ENCODE measurements at places on chromosomes 2 and 18. TPM values are rescaled to one million over a fixed set of nuclear protein-coding genes. Genes with fewer than 3 reads are reported as not detected.

- no peak for DNase-seq
Measured at GRCh38 chr18:36504928-36505327, 207.4 kb downstream of the FHOD3 start.

- no peak for DNase-seq
Measured at GRCh38 chr2:70173520-70173919, 17.3 kb downstream of the C2orf42 start.

DNA sequence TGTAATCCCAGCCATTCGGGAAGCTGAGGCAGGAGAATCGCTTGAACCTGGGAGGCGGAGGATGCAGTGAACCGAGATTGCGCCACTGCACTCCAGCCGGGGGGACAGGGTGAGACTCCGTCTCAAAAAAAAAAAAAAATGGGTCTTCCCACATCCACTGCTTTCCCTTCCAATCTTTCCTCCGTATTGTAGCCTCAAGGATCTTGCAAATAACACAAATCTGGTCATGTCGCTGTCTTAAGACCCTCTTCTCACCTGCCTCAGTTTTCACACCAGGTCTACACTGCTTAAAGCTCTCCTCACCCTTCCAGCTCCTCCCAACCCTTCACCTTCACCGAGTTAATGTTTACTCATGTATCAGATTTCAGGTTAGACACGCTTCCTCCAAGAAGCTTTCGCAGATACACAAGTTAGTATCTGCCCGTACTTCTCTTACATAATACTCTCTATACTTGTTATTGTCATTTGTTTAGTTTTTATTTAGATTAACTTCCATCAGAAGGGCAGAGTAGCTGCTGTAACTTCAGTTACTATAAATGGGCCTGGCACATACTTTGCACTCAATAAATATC lies 1.5 kb downstream of the IER3IP1 start:
- peak; percentile 59 for DNase-seq

DNA sequence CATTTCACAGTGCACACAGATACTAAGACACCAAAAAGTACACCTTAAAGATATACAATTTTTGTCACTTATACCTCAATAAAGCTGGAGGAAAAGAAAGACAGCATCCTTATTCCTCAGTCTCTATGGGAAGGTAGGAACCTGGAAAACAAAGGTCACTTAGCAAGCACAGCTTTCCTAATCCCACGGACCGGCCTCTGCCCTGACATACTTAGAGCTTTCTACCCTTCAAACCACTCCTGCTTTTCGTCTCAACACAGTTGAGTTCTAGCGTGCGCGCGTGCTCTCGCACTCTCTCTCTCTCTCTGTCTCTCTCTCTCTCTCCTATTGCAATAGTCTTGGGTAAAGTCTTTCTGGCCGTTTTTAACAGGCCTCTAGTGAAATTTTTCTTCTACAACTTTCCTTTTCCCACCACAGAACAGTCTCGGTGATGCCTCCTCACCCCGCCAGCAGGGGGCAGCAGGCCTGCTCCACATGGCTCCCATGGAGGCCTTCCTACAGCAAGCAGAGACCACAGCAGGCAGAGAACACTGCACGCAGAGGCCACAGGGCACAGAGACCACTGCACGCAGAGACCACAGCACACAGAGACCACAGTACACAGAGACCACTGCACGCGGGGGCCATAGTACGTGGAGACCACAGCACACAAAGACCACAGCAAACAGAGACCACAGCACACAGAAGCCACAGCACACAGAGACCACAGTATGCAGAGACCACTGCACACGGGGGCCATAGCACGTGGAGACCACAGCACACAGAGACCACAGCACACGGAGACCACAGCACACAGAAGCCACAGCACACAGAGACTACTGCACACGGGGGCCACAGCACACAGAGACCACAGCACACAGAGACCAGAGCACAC lies 106.9 kb downstream of the FBXO15 start:
- DNase-seq = no peak

GRCh38 chr2:49582946-49583345 lies 428.6 kb upstream of the FSHR start:
- DNase-seq = no peak

- DNase-seq = no peak
Measured at GRCh38 chr2:136131961-136132824, 14.2 kb upstream of the CXCR4 start.

GRCh38 chr2:240685771-240686371 lies 3.2 kb upstream of the AQP12B start:
- DNase-seq = no peak

DNA sequence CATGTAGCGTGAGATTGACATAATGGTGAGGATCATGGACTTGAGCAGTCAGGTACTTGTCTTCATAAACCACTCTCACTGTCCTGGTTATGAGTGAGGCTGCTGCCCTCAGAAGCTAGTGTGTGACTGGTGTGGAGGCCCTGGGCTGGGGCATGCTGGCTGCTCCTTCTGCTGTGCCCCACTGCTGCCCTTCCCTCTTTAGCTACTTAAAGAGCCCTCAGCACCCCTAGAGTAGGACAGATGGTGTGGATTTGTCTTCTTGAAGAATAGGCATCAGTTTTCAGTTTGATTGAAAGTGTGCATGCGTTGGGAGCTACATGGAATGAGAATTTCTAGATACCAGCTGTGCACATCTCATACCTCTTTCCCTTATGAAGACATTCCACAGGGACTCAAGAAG lies 15.4 kb downstream of the CPLX4 start:
- DNase-seq = no peak

DNA sequence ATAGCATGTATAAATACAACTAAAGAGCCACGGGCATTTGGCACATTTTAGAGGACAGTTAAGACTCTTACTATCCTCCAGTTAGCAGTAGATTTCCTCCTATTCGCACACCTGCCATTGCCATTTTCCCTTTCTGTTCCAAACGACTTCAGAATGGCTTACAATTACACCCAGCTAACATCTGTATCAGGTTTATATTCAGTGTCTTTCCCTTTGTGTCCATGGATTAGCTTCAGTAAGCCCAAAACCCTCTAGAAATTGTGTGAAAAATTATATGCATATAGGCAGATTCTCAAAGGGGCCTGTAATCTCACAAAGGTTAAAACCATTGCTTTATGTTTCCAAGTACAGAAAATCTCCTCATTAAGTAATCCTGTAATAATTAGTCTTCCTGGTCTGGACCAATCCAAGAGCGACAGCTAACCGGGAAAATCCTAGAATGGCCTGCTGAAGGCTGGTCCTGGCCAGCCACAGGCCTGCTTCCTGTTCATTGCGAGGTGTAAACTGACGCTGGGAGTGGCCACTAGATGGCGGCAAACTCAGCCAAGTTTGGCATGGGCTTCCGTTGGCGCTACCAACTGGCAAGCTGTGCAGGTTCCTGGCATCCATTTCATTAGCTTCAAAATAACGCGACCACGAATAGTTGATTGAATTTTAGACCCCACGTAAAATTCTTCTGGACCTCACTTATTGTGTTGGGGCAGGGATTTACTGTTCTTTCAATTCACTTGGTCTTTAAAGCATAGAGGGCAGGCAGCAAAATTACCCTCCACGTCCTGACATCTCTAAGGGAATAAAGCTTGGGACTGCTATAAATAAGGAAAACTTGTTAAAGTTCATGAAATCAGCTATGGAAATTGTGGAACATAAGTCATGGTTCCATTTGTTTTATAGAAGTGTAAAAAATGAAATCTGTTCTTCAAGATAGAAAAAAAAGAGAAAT lies 17.1 kb downstream of the ARHGAP25 start:
- peak; percentile 32 for DNase-seq

GRCh38 chr2:219120082-219120481 lies 40.5 kb downstream of the NHEJ1 start:
- no peak for DNase-seq

DNA sequence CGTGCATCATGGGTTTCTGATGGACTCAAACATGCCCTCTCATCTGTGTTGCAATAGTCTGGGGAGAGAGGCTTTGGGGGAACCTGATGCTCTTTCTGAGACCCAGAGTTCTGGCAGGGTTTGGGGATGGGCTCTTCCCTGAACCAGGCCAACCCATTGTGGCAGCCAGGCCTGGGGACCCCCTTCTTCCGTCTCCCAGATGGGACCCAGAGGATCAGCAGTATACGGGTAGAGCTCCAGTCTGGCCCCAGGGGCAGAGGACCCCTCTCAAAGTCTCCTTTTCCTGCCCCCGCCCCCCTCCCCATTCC lies 333.7 kb downstream of the DYSF start:
- no peak for DNase-seq

DNA sequence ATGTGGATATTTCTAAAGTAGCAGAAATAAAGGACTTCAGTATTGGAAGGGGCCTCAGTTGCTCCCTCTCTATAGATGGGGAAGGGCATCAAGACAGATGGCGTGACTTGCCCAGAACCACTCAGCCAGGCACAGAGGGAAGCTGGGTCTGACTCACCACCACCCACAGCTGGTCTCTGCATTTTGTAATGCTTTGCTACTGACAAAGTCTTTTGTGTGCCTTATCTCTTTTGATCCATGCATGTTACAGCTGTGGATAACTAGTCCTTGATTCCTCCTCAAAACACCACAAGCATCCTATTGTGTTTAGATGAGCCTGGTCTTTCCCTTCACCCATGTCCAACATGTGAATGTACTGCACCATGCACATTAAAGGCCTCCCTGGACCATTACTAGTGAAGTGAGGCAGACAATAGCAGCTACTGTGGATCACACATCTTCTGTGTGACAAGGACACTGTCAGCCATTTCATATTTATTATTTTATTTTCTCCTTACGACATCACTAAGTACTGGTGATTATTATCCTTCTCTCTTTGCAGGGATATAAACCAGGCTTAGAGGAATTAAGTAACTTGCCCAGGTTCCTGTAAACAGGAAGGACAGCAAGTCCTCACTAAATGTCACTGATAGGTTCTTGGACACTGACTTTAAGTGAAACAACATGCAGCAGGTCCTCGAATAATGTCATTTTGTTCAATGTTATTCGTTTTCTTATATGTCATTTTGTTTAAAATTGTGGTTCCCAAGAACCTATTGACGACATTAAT lies 29.6 kb upstream of the IL37 start:
- no peak for DNase-seq

GRCh38 chr2:144605231-144605840 lies 85.4 kb upstream of the ZEB2 start:
- DNase-seq = no peak

GRCh38 chr18:47679864-47680263 lies 250.6 kb downstream of the SMAD2 start:
- no peak for DNase-seq

GRCh38 chr18:3468833-3469232 lies 18.9 kb downstream of the TGIF1 start:
- DNase-seq = no peak

GRCh38 chr2:216688731-216689340 lies 6.5 kb downstream of the IGFBP5 start:
- no peak for DNase-seq

GRCh38 chr2:35510636-35511035 lies 844.9 kb upstream of the CRIM1 start:
- no peak for DNase-seq

GRCh38 chr2:237873421-237873831 lies 14.0 kb downstream of the RAMP1 start:
- no peak for DNase-seq

GRCh38 chr2:178891959-178892485 lies 84.8 kb upstream of the TTN start:
- no peak for DNase-seq

DNA sequence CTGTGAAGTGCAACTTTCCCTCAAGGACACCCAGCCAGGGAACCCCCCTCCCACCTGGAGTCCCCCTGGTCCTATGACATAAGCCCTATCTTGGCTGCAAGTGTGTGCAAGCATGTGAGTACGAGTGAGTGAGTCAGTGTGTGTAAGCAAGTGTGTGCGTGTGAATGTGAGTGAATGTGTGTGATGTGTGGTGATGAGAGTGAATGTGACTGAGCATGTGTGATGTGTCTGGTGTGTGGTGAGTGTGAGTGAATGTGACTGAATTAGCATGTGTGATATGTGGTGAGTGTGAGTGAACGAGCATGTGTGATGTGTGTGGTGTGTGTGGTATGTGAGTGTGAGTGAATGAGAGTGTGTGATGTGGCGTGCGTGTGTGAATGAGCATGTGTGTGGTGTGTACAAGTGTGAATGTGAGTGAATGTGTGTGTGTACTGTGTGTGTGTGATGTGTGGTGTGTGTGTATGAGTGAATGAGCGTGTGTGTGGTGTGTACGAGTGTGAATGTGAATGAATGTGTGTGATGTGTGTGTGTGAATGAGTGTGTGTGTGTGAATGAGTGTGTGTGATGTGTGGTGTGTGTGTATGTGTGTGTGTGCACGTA lies 68.8 kb upstream of the SMAD7 start:
- no peak for DNase-seq

GRCh38 chr2:210072922-210073509 lies 70.6 kb downstream of the RPE start:
- peak; percentile 35 for DNase-seq

- no peak for DNase-seq
Measured at GRCh38 chr2:39486071-39486470, 49.0 kb upstream of the MAP4K3 start.

DNA sequence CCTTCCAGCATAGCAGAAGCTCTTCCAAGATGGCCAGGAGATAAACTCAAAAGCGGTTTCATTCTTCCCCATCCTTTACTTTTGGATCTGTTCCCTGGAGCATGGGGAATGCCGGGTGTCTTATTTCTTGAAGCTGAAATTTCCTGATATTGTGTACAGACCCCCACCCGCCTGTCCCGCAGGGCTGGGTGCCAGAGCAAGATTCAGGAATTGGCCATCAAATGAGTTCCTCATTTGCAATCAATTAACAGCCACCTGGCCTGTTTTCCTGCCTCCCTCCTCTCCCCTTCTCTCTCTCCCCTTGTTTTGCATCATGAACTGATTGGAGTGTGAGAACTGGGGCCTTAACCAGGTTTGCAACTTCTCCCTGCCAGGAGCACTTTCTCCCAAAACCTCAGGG lies 202.1 kb downstream of the SH3RF3 start:
- DNase-seq = no peak

- no peak for DNase-seq
Measured at GRCh38 chr2:106800976-106801655, 84.9 kb downstream of the ST6GAL2 start.

DNA sequence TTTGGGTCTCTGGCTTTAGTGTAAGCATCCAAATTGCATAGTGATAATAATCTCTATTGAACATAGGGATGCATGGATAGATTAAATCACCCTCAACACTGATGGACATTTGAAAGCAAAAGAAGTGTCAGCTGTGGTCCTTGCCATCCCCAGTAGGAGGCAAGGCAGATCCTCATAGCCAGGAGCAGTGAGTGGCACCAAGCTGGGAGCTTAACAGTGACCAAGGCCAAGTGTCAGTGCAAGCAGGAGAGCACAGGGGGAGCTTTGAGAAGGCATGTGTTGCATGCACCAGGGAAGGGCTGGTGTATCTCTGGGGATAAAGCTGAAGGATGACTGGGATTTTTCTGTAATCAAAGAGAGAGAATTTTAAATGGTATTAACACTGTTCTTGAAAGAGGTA lies 14.7 kb downstream of the SLC14A1 start:
- DNase-seq = no peak

- DNase-seq = no peak
Measured at GRCh38 chr18:5195656-5196055, 1.4 kb downstream of the AKAIN1 start.

The TRIP12 gene
- total RNA-seq = 84.1 TPM

The DSG2 gene
- total RNA-seq = 62.1 TPM

The KLHL29 gene
- 7.7 TPM for total RNA-seq

The MATN3 gene
- total RNA-seq = 9.7 TPM

The TWIST2 gene
- total RNA-seq = 1.8 TPM

The CCDC68 gene
- total RNA-seq = 2.7 TPM

The CD207 gene
- total RNA-seq = not detected

The NGEF gene
- 4.2 TPM for total RNA-seq

The UBXN4 gene
- total RNA-seq = 47.2 TPM

The TACR1 gene
- total RNA-seq = not detected

The ERLEC1 gene
- total RNA-seq = 74.9 TPM

The DSC2 gene
- 12.2 TPM for total RNA-seq

Data from epithelial cell of proximal tubule (primary cell).